ENCODE measurements at places on chromosomes 11 and 22.

DNA sequence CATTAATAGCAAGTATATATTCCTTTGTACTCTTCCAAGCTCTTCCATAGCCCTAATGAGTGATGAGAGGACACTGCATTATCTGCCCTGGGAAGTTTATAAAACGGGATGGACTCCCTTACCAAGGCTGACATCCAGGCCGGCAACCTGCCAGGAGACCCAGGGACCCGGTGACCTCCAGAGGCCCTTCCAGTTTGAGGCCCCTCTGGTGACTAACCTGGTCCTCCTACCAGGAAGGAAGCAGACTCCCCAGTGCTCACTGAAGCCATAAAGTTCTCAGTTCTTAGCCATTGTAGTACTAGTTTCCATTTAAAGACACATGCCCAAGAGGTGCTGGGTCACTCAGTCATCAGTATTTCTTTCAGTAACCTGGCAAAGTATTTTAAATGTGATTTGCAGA is 345.4 kb downstream of the TENM4 start:
- no peak for DNase-seq

DNA sequence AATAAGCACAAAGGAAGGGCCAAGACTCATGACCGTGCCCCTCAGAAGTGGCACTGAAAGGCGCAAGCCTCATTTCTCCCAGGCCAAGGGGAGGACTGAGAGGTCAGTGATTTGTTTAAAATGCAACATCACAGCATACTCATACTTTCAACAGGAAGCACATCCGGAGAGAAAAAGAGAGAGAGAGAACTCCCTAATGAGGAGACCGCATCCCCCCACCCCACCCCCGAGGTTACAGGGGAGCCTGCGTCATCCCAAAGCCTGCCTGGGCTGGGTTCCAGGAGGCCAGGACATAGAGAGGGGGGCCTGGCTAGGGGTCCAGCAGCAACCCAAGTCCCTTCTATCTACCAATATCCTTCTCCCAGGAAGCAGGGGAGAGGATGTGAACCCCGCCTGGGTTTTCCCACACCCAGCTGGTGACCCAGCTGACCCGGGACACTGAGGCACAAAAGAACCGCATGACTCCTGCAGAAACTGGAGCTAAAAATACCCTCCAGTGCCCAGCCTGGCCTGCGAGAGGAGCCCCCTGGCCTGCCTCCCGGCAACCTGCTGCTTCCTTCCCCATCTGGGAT is 3.8 kb downstream of the CSNK1E start:
- no peak for DNase-seq

DNA sequence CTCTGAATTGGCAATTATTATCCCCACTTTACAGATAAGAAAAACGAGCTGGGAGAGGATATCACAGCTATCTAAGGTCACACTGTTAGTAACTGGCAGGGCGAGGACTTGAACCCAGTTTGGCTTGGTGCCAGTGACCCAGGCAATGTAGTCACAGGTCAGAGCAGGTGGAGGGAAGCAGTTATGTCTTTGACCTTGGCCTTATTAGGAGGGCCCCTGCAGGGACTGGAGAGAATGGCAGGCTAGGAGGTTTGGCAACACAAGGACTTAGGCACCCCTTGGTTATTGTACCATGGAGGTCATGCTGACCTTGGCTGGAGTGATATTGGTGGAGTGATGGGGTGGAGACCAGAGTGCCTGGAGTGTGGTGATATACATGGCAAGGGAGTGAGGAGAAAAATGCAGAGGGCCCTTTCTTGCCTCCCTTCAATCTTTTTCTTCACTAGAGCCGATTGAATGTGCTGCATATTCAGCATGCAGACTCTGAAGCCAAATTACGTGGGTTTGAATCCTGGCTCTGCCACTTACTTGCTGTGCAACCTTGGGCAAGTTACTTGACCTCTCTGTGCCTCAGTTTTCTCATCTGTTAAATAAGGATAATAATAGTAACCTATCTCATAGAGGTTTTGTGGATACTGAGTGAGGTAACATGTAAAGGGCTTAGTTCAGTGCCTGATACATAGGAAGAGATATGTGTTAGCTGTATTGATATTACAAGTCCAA is 92.7 kb upstream of the TBCEL start:
- no peak for DNase-seq

DNA sequence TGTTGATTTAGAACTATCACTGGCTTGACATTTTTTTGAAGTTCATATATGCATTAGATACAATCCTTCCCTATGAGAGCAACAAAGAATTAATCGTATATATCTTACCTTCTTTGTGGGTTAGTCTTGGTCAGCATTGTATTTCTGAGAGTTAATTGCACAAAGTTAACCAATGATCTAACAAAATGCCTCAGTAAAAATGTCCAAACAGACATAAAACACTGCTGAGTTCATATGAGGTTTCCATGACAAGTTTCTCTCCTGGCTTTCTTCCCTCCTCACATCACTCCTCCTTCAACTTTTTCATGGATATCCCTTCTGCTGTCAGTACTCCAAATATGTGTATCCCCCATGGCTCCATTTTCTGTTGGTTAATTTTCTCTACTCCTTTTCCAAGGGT is 9.0 kb downstream of the MAP6 start:
- DNase-seq = no peak

All from GM18507 (cell line).